ENCODE measurements at places on chromosomes 5 and 9.
A peak's percentile ranks its signal among the peaks of the same experiment; 100 is the strongest.

DNA sequence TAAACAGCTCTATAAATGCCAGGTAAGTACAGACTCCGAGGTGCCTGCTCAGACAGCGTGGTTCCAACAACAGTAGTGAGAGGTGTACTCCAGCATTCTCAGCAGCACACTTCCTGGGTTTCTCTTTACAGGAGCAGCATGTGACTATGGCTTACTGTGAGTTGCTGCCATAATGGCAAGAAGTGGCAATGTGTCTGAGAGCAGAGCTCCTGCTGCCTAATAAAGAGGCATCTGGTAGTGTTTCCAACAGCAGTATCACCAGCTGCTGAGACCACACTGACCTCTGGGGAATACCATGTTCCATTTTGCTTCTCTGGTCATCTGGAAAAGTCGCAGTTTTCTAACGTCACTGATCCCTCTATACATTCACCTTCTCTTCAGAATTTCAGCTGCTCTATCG lies 398.2 kb downstream of the SLCO4C1 start:
- no peak for DNase-seq

DNA sequence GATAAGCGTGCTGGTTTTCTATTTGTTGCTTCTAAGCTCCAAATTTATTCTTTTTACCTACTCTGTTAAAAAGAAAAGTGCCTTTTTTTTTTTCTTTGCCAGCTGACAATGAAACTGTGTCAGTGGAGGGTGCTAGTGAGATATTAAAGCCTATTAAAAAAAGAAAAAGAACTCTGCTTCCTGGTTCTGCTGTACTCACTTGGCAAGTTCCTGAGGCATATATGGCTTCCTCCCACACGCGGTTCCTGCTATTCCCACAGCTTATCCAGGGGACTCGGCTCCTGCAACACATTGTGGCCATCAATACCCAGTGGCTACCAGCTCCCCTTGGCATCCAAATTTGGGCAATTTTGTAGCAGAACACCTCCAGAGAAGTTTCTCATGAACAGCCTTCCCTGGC lies 1977.7 kb upstream of the CDH9 start:
- no peak for DNase-seq

DNA sequence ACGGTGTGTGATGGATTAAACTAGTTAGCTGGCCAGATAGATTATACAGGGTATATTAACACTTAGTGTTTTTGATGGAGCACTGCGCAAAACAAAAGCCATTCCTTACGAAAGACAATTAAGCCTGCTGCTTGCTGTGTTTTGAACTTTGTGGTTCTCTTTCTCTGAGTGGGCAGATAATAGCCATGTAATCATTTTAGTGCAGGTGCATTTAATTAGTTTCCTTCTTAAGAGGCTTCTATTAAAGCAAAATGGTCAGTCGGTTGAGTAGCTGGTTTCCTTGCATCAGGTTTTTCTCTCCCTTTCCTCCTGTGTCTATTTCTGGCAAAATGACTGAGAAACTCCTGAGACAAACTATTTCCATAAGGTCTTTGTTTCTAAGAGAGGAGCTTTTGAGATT lies 512.5 kb downstream of the DMAC1 start:
- no peak for DNase-seq

DNA sequence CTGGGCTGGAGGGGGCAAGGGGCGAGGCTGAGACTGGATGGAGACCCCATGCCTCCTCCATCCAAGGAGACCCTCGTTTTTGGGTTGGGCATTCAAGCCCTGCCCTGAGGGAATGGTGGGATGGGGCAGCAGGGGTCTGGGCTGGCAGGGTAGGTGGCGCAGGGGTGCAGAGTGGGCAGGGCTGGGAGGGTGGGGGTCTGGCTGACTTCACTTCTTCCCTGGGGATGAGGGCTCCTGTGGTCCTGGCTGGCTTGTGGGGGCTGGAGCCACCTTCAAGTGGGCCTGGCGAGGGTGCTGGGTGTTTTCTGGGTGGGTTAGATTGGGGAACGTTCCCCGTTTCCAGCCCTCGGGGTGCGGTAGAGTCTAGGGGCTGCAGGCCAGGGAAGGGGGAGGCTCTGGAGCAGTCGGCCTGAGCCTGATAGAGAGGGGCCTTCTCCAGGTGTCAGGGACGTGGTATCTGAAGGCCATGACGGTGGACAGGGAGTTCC lies 412 bp downstream of the LCN1 start:
- DNase-seq = no peak

- DNase-seq = no peak
Measured at GRCh38 chr5:166992874-166993722, 1298.3 kb upstream of the WWC1 start.

DNA sequence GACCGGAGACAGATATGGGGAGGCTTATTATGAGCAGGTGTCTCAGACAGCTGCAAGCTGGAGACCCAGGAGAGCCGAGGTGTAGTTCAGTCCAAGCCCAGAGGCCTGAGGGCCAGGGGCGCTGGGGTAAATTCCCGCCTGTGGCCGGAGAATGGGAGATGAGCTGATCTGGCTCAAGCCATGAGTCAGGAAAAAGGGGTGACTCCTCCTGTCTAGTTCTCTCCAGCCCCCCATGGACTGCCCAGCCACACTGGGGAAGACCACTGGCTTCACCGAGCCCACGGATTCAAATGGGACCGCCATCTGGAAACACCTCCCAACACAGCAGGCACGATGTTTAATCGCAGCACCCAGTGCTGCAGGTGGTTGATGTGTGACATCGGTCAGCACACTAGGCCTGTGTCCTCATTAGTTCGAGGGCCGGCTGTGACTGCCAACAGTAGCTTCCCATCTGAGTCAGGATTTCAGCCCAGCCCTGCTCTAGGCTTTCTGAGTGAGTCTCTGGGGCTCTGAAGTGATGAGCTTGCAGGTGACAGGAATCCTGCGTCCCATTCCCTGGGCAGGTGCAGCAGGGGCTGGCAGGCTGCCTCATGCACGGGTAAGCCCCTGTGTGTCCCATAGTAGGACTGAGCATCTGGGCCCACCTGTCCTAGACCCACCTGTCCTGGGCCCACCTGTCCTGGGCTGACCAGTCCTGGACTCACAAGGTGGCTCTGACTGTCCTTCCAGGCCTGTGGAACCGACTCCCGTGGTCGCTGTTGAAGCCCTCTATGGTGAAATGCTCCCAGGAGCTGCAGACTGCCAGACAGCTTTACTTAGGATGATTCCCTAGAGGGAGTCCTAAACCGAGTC lies 49.7 kb downstream of the AHRR start:
- no peak for DNase-seq

GRCh38 chr9:104970271-104970987 lies 42.5 kb upstream of the ABCA1 start:
- no peak for DNase-seq

DNA sequence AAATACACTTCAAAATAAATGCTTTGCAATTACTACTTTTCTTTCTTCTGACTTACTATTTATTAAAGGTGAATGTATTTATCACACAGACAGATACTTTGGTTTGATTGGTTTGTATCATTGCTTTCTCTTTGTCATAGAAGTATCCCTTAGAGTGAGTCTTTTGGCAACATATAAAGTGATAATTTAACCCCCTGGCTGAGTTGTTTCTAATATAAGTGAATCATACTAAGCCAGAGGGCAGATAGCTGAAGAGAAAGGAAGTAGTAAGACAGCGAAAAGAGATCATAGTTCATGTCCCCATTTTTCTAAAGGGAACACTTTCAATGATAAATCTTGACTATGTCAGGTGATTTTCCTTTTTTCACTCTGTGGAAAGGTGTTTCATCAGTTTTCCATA lies 38.6 kb downstream of the CAMK4 start:
- no peak for DNase-seq

DNA sequence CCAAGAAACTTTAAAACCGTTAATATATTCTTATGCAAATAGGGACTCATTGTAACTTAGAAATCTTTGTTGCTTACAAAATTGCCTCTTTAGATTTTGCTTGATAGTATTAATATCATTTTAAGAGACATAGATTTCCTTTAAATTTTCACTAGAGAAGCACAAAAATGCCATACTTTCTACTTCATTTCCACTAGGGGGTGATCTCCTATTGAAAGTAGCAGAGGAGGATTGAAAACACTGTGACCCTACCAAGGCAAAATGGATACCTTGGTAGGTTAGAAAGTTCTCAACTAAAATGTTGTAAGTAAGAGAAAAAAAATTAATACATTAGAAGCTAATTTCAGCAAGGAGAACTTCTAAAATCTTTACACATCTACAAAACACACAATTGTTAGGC lies 204.9 kb downstream of the CHSY3 start:
- DNase-seq = no peak

DNA sequence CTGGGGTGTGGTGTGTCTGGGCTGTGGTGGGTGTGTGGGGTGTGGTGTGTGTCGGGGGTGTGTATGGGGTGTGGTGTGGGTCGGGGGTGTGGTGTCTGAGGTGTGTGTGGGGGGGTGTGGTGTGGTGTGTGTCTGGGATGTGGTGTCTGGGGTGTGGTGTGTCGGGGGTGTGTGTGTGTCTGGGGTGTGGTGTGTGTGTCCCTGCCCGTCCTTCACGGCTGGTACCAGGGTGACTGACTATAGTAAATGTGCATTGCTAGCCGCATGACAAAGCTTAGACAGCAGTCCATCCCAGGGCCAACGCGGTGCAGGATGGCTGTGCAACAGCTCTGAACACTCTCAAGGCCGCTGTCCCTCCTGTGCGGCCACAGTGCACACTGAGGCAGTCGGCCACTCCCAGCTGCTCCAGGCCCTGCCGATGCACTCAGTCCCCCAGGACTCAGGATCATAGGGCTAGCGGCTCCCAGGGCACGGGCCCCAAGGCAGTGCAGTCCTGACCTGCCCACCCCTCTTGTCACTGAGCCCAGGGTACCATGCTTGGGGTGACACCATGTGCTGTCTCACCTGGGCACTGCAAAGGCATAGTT lies 54.0 kb downstream of the SECISBP2 start:
- DNase-seq = peak; percentile 33

DNA sequence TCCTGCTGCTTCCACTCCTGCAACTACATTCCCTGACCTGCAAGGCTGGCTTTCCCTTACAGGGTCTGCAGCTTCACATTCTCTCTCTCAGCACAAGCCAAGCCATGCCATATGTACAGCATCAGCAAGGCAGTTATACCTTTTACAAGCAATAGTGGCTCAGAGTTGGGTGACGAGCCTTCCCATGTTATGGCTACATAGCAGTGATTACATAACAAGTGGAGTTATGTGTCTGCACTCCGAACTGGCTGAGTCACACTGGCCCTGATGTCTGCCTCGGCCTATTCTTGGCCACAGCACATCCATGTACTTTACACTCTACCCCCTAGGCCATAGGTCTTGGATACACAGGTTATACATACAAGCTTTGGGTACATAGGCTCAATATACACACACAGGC lies 52.0 kb upstream of the SNCAIP start:
- no peak for DNase-seq

DNA sequence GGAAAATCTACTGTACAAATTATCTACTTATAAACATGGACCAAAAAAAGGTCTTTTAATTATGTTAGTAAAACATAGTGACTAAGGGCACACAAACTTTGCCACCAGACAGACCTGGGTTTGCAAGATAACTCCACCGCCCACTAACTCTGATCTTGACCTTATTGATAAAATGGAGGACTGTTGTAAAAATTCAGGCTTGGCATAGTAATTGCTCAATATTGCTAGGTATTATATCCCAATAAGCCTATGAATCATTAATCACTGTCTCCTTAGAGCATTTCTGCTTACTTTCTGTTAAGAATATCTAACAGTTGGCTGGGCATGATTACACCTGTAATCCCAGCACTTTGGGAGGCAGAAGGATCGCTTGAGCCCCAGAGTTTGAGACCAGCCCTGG lies 3.8 kb downstream of the C9orf40 start:
- DNase-seq = no peak

GRCh38 chr9:18676525-18676924 lies 202.6 kb downstream of the ADAMTSL1 start:
- DNase-seq = no peak

DNA sequence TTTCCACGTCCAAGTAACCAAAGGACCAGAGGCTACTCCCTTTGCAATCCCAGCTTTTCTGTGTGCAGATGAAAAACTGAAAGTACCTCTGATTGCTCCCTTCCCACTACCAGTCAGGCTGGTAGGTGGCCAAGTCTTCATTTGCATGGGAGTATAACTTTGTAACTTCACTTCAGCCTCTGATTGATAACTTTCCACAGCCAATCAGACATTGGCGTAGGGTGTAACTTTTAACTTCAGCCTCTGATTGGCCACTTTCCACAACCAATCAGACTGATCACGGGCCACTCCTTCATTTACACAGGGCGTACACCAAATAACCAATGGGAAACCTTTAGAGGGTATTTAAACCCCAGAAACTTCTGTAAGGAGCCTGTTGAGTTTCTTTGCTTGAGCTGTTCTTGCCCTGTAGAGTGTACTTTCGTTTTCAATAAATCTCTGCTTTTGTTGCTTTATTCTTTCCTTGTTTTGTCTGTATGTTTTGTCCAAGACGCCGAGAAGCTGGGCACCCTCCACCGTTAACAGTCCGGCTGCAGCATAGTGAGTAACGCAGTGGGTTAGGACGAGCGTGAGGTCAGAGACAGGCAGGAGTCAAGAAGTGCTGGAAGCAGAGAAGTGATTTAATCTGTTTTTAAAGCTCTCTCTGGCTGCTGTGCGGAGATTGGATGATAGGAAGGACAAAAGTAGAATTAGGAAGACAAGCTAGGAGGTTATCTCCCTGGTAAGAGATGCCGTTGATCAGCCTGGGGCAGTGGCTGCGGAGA lies 3.5 kb upstream of the EXOSC2 start:
- no peak for DNase-seq

DNA sequence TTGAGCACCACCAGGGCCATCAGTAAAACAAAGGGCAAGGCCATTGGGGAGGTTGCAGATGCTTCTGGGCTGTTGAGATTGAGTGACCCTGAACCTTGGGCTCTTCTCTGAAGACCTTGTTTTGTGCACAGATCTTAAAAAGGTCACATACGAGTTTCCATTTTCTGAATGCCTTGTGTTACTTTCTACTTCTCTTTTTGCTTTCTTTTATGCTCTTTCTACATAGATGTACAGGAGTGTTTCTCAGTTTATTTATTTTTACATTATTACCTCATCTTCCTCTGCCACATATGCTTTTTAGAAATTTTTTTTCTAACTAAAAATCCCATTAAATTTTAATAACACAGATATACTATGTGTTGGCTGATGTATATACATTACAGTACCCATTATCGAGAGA lies at the start of gene IFNA5:
IFNA5 (minus strand) TSS at position 101 of the 400 bp plus-strand sequence; CDS start at position 44, 57 bp downstream.
- no peak for DNase-seq

DNA sequence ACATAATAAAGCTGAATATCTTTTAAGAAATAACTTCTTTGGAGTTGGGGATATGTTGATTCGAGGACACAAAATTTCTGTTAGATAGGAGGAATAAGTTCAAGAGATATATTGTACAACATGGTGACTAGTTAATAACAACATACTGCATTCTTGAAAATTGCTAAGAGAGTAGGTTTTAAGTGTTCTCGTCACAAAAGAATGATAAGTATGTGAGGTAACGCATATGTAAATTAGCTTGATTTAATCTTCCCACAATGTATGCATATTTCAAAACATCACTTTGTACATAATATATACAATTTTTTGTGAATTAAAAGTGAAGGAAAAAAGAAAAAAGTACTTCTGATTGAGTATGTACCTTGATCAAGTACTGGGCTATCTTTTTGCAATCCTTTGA lies 428.0 kb upstream of the TRPC7 start:
- no peak for DNase-seq

GRCh38 chr5:80139466-80139972 lies 104.4 kb downstream of the THBS4 start:
- DNase-seq = no peak

Data from stimulated activated naive CD8-positive, alpha-beta T cell treated with anti-CD3 and anti-CD28 coated beads, Interleukin-15, Interleukin-2, amounts not matched to agents 100 U/mL and 50 U/mL, for 24 hours (primary cell).